Osteoblast (primary cell): ENCODE measurements at places on chromosomes 3 and 15. TPM values are rescaled to one million over a fixed set of nuclear protein-coding genes. Genes with fewer than 3 reads are reported as not detected.

GRCh38 chr3:172277151-172277652 is 171.1 kb downstream of the GHSR start:
- H3K27me3 ChIP-seq, result no peaks in the 10 kb centered on the region
- H3K27ac ChIP-seq, result no peak overlapping the region
- no peak overlapping the region for H3K4me3 ChIP-seq
- H3K4me1 ChIP-seq, result peaks cover 29% of the 10 kb centered on the region

GRCh38 chr3:170437696-170438407 is 19.2 kb downstream of the CLDN11 start:
- H3K4me1 ChIP-seq, result no peaks in the 10 kb centered on the region
- H3K27me3 ChIP-seq, result no peaks in the 10 kb centered on the region
- H3K27ac ChIP-seq, result no peak overlapping the region

DNA sequence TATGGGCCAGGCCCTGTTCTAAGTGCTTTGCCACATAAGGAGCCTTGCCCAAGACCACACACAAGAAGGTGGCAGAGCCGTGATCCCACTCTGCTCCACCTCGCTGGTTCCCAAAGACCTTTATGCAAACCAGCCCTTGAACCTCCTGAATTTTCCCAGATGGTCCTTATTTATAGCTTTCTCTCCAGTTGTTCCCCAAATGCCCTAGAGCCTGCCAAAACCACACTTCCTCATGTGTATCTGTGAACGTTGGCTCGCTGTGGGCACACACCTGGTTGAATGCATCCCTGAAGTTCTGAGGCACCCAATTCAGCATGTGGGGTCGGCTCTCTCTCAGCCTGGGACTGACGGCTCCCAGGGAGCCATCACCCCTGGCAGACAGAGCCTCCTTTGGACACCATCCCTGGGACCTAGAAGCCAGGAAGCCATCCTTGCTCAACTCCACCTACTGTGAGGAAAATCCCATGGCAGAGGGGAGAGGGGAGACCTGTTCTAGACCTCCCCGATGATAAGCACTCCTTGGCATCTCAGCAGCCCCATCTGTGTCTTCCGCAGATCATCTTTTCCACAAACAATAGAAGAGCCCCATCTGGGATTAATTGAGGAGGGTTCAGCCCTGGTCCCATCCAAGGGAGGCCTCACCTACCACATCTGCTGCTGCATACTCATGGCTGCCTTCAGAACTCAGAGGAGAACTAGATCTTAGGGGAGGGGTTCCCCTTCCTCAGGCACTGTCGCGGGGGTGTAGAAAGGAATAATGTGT is 42.3 kb upstream of the LIMD1 start:
- H3K27ac ChIP-seq, result peak overlapping the region; percentile 79
- no peak overlapping the region for H3K4me3 ChIP-seq
- H3K4me1 ChIP-seq, result peaks cover 62% of the 10 kb centered on the region
- no peaks in the 10 kb centered on the region for H3K36me3 ChIP-seq
- DNase-seq, result no peak
- no peaks in the 10 kb centered on the region for H3K27me3 ChIP-seq

DNA sequence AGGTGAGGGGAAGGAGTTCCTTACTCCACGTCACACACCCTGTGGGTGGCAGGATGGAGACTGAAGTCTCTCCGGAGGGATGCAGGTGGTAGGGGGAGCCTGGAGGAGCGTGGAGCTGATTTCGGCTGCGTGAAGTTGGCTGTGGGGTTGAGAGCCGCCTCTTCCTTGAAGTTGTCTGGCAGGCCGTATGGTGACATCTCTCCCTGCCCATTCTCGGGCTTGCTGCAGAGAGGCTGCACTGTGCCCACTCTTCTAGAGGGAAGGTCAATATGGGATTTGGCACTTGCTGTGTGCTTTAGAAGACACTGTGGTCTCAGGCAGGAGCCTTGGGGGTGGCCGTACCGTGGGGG is 13.4 kb upstream of the FBLN2 start:
- no peak for DNase-seq
- H3K4me3 ChIP-seq, result no peak overlapping the region
- peaks cover 39% of the 10 kb centered on the region for H3K4me1 ChIP-seq
- no peak overlapping the region for H3K27ac ChIP-seq
- peaks cover 2% of the 10 kb centered on the region for H3K27me3 ChIP-seq
- no peaks in the 10 kb centered on the region for H3K36me3 ChIP-seq

Gene ROPN1
- not detected in 2 replicates for total RNA-seq

Gene GABRR3
- not detected in 2 replicates for total RNA-seq
